HT1080 (cell line): ENCODE measurements at places on chromosomes 4 and X.
A peak's percentile ranks its signal among the peaks of the same experiment; 100 is the strongest.

GRCh38 chrX:74526764-74527163 is 87.7 kb downstream of the RLIM start:
- no peak for DNase-seq

DNA sequence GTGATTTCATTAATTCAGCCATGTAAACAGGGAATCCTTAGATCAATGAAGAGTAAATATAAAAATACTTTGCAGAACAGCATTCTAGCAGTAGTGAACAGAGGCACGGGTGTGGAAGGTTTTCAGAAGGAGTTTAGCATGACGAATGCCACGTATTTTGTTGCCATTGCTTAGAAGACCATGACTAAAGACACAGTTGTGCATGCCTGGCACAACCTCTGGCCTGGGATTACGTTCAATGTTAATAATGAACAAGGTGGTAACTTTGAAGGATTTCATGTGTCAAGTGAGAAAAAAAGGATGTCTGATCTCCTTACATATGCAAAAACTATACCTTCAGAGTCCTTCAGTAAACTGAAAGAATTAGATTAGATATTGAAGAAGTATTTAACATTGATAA is 171.9 kb downstream of the MAGEB5 start:
- no peak for DNase-seq

DNA sequence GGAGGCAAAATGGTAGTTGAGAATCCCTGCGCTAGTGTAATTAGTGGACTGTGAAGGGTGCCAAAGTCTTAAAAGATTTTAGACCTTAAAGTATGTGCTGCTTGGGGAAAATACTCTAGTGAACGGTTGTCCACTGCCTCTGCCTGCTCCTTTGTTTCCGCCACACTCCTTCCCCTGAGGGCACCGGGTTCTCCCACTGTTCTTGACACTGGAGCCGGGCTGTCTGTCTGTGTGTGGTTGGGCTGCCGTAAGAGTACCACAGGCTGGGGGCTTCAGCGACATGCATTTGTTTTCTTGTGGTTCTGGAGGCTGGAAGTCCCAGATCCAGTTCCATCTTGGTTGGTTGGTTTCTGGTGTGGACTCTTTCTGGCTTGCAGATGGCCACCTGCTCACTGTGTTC is 76.2 kb downstream of the CLDN34 start:
- DNase-seq = no peak

- DNase-seq = no peak
These were observed 44.0 kb downstream of the RELL1 start for GRCh38 chr4:37641886-37642849.

- no peak for DNase-seq
These were observed 39.8 kb upstream of the MID1 start for GRCh38 chrX:10660171-10660570.

DNA sequence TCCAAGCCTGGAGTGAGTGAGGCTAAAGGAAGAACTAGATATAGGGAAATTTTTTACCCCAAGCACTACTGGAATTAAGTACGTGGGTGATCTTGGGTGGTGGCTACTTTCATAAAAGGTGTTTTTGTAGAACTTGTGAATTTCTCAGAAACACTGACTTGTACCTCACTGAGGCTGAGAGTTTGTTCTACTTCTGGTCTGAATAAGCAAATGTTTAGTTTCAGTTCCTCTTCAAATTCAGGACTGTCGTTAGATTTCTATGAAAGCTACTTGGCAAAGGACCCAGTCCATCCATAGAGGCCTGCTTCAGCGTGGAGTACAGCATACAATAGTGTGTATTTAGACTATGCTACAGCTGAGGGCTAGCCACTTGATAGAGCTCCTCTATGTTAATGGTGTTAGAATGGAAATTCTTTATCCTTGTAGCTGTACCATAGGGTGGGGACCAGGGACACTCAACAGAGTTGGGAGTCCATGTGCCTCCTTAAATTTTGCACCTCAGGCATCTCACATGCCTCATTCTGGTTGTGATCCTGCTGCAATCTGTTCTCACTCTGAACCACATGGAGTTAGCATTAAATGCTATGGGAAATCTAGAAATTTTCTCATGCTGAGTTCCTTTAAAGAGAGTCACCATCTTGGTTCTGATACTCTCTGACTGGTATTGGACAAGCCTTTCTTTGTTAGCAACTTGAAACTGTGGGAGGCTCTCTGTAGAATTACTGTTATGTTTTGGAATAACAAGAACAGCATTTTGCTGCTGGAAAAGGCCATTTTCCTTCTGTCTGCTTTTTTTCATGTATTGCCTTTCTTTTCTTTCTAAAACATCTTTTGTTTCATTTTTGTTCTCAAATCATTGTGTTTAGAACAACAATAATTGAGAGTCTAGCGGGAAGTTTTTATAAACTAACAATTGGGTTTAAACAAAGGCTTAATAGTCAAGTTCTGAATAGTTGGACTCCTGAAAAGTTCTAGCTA is 86.8 kb downstream of the PDGFRA start:
- no peak for DNase-seq

GRCh38 chr4:54091637-54092404 is 8.1 kb upstream of the GSX2 start:
- no peak for DNase-seq

GRCh38 chr4:14977830-14978229 is 24.5 kb upstream of the CPEB2 start:
- DNase-seq = no peak

- DNase-seq = peak; percentile 2
These were observed 58.6 kb upstream of the P2RY10 start for GRCh38 chrX:78886550-78886949.

DNA sequence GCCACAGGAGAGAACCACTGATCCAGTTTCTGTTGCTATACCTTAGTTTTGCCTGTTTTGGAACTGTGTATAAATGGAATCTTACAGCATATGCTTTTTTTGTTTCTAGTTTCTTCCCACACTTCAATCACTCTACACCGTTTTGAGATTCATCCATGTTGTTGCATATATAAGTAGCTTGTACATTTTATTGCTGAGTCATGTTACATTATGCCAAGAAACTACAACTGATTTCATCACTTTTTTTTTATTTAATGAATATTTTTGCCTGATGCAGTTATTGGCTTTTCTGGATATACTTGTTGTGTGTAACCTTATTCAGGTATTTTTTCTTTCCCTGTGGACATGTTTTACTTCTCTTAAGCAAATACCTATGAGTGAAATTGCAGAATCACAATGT is 1135.9 kb downstream of the RAPGEF2 start:
- no peak for DNase-seq
